CD4-positive, alpha-beta T cell treated with Interleukin-1 beta for 1 hour (primary cell): ENCODE measurements at places on chromosomes 1 and 21.

- no peak for DNase-seq
These were observed 934 bp downstream of the ASPM start for GRCh38 chr1:197145446-197146024.

DNA sequence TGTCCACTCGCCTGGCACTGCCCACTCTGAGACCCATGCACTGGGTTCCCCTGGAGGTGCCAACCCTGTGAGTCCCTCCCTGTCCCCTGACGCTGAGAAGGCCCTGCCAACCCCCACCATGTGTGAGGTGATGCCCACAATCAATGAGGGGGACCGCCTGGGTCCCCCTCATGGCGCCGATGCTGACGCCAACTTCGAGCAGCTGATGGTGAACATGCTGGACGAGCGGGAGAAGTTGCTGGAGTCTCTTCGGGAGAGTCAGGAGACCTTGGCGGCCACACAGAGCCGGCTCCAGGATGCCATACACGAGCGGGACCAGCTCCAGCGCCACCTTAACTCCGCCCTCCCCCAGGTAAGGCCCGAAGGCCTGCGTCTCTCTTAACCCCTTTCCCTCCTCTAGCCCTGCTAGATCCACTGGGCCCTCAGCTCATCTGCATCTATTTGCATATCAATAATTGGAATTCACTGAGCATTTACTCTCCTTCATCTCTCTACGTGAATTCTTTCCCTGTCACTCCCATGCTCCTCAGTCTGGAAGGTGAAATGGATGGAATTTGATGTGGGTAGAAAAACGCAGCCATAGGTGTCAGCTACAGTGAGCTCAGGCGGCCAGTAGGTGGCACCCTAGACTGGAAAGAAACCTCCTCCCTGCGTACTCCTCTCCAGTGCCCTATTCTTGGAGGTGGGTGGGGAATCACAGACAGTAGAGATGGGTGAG is 12.8 kb downstream of the PPFIA4 start:
- DNase-seq, result peak; percentile 62

DNA sequence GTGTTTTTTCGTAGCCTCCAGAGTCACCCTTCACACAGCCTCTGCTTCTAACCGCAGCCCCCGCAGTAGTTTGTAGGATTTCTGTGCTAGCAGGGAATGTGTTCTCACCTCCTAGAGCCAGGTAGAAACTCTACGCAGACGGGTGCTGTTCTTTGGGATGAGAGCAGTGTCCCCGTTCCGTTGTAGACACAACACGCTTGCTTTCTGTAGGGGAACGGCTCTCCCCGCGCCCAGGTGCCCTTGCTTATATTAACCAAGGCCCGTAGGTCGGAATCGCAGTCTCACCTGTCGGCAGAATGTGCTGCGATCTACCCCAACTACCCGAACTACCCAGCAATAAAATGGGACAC is 111.8 kb upstream of the NBPF11 start:
- DNase-seq, result no peak

DNA sequence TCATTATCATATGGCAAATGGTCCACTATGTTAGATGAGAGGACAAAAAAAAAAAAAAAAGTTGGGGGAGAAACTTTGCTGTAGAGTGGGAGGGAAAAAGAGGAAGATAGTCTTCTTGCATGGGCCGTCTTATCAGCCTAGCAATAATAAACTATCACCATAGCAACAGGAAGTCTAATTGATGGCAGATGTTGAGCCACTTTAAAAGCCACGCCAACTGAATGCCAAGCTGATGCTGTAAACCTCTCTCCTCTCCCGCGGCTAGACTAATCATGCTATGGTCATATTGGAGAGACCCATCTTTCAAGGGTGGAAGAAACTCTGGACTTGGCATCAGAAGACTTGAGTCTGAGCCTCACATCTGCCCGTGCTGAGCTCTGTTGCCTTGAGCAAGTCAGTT is 122.2 kb upstream of the HOOK1 start:
- peak; percentile 37 for DNase-seq

- DNase-seq, result no peak
These were observed 7.0 kb downstream of the EXTL1 start for GRCh38 chr1:26028490-26028980.

DNA sequence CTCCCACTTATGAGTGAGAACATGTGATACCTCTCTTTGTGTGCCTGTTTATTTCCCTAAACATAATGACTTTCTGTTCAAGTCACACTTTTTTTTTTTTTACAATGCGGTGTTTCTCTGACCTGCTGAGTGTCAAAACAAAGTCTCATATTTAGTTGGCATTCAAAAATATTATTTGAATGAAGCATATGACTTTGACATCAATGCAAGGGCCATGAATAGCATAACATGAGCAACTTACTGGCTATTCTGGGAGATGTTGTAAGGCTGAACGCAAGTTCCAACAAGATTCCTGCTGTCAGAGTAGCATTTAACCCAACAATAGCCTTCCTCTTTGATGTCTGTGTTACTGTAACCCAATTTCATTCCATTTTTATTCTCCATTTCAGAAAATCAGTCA is 2.0 kb upstream of the KRTAP19-1 start:
- DNase-seq, result no peak

- DNase-seq, result no peak
These were observed 1262.8 kb upstream of the PRMT6 start for GRCh38 chr1:105793536-105794146.

DNA sequence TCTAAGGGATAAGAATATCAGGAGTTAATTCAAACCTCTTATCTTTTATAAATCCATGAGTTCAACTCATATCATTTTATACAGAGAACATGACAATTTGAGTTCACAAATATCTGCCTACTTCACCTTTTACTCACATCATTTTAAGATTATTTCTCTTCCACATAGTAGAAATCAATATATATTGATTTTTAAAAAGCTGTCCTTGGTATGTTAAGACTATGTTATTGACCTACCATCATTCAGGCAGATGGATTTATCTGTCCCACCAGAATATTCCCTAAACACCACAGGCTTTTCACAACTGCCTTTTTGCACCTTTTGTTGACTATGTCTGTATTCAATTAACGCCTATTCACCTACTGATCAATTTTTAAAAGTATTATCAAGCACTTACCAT is 13.5 kb downstream of the DRAM2 start:
- no peak for DNase-seq

DNA sequence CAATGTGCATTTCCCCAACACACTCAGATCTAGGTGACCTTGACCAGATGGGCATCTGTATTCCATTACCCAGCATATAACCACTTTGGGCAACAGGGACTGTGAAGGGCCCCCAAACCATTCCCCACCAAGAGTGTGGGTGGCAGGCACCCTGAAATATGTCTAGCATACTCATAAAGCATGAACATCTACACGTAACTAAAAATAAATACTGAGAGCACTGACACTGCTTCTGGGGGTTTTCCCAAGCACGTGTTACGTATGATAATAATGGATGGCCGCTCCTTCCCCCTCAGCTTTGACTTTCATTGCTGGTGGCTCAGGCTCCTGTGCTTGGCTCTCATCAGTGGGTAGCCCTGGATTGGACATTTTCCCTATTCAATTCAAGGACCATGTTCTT is 39.1 kb downstream of the IGSF3 start:
- DNase-seq, result no peak

DNA sequence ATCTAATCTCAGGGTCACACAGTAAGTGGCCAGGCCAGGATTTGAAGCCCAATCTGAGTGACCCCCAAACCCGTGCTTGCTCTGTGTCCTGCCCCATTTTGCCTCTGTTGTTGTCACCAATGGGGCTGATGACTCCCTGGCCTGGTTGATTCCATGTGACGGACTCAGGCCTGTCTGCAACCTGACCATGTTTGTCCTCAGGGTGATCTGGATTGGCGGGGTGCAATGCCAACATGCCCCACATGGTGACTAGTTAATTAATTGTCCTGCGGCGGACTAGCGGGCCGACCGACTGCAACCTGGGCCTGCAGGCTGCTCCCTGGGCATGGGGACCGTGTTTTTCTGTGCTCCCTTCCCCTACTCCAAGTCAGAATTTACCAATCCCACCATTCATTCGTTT is 256.3 kb downstream of the MATN1 start:
- no peak for DNase-seq

DNA sequence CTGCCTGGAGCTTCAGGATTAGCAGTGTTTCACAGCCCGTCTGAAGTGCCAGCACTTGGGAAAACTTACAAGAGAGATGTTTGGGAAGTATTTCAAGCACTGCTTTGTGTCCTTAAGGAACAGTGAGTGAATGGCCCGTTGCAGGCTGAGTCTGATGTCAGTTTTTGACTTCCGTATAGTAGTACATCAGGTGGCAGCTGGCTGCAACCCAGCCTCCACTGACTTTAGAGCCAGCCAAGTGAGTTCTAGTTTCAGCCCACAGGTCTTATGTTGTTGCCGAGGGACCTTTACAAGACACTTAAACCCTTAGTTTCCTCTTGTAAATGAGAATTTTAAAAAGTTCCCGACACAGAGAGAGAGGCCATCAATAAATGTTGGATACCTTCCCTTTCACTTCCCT is 35.0 kb downstream of the UCK2 start:
- no peak for DNase-seq

DNA sequence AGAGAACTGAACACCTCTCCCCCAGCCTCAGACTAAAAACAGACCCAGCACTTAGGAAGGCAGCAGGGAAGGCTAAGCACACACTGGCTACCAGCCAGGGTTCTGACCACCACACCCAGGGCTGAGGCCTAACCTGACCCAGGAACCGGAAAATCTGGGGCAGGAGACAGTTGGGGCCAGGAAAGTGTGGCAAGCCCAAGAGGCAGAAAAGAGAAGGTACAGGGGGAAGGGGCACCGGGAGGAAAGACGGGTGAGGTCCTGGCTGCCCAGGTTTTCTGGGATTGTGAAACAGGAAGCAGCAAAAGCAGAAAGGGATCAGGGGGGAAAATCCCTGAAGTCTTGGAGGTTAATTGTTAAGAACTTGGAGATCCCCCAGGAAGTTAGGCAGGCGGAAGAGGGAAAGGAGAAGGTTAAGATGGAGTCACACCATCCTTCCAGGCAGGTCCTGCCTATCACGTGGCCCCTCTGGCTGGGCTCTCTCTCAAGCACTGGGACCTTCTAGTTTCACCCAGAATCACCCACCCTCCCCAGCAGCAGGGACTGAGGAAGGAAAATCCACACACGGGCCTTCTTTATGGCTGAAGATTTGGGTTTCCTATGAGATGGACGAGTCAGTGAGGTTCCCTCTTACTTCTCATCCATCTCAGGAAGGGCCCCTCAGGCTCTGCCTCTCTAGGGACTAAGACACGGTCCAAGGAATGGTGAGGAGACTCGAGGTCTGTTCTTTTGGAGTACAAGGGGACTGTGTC is 2.6 kb downstream of the HDGF start:
- peak; percentile 46 for DNase-seq

GRCh38 chr21:33364830-33365229 is 38.4 kb upstream of the IFNGR2 start:
- no peak for DNase-seq

DNA sequence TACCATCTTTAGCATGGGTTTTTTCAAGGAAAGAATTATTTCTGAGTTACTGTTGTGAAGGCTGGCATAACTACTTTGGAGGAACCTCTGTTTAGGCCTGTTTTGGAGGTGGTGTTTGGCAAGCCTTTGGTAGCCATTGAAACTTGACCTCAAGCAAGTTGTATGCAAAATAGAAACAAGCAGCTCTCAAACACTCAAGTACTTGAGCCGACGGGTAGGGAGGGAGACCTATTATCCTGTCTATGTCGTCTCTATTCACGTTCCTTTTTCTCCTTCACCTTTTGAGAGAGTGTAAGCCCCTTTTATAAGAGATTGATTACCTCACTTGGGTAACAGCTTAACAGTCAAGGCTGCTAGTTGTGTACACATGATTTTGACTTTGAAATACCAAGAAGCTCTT is 878.3 kb upstream of the CXADR start:
- DNase-seq, result no peak

GRCh38 chr1:223031733-223032601 is 111.1 kb downstream of the TLR5 start:
- no peak for DNase-seq

GRCh38 chr1:68093737-68094136 is 43.3 kb upstream of the DIRAS3 start:
- DNase-seq, result no peak

DNA sequence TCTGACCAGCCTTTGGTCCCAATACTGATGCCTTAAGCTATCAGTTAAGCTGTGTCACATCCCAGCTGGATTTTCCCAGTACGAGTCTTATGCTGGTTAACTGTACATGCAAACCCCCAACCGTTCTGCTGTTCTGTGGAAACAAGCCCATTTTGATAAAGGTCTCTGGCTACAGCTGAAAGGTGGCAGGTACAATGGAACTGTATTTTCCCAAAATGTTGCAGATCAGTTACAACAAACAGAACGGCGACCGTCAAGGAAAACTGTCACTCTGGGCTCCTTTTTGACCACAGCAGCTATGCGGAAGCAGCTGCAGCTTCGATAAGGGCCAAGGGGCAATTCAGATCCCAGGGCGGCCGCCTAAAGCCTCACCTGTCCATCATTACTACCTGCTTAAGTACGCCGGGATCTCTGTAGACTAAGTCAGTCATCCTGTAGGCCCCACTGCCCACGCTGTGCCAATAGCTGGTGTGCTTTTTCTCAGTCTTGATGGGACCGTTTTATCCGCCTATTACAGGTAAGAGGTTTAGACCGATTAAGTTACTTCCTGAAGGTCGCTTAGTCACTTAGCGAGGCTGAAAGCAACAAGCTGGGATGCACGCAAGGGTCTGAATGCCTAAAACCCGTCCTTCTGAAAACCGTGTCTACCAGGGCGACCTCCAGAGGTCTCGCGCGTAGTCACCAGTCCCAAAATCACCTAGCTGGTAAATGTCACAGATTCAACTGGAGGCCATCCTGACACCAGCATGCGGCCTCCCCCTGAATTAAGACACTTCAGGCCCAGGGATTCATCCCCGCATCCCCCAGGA is 11.1 kb upstream of the RAB42 start:
- peak; percentile 67 for DNase-seq

GRCh38 chr1:114134518-114134917 is 19.2 kb downstream of the SYT6 start:
- DNase-seq, result no peak

DNA sequence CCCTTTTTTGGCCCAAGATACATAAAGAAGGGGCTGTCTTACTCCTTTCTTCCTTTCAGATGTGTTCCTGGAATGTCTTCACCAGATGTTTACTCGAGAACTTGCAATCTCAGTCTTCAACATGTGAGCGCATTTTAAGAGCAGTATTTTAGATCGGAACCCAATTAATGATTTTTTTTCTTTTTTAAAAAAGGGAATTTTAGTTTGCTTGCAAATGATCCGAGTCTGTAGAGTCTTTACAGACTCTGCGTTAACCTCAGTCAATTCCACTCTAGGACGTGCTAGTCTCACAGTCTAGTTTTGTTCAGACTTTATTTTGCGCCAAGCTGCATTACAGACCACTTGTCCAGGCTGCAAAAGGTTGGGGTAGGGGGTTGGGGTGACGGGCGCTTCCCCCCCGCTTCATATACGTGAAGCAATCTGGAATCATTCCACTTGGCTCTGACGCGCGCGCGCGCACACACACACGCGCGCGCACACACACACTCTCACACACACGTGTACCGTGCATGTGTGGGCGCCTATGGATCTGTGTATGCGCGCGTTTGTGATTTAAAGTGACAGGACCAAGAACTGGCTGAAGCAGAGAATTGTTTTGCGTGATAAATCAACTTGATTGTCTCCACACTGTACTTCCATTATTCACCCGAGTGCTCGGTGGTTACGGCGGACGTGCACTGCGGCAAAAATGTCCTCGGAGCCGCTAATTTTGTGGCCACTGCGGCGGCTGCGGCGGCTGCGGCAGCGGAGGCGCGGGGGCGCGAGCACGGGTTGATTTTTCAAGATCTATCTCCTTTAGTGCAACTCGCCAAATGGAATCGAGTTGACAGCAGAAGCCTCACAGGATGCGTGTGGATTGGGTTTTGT is 25.6 kb upstream of the NFIA start:
- peak; percentile 45 for DNase-seq
